ENCODE measurements at places on chromosomes 3 and 15.

DNA sequence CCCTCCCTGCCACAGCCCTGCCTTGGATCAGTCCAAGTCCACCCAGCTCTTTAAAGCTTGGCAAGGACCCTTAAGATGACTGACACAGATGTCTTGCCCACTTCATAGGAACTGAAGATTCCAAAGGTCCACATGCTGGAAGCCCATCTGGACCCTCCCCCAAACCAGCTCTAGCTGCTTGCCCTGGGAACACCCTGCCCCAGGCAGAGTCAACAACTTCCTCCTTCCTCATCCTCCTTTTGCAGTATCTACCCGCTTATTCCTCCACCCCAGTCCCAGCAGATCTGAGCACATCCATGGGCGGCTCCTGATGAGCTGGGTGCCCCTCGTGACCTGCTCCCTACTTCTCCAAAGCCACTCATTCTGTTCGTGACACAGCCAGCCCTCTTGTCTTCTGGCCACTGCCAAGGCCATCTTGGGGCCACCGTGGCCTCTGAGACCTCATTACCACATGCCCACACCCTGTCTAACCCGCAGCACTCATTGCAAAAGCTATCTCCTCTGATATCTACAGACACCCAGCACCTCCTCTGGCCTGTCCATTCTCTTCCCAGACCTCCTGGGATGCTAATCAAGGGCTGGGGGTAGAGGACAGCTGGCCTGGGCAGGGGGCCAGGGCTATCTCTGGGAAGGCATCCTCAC lies 2.0 kb upstream of the PFKFB4 start:
- DNase-seq: no peak

DNA sequence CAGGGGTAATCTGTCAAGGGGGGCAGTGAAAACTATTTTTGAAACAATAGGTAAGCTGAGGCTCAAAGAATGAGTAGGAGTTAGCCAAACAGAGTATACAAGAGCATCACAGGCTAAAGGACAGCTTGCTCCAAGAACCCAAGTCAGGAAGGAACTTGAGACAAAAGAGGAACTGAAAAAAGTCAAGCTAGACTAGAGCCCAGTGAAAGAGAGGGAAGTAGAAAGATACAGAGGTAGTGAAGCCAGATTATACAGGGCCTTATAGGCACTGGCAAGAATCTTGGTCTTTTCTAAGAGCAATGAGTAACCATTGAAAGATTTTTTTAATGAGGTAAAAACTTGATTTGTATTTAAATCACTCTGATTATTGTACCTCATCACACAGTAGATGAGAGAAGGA lies 69.9 kb downstream of the FILIP1L start:
- no peak for DNase-seq

GRCh38 chr3:21393683-21394311 lies 357.2 kb downstream of the ZNF385D start:
- DNase-seq: no peak

DNA sequence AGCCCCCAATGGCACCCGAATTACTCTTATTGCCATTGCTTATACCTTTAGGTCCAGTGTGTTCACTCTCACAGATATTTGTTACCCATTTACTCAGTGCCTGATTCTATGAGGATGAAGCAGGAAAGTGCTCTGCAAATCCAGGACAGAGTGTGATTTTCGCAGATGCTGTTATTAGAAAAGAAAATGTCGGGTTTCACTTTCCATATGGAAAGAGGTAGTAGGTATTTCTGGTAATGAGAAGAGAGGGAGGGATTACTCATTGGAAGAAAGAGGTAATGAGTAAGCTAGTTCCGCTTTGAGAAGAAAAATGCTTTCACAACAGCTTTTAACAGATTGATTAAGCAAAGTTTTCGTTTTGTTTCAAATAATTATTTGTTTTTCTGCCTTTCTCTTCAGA lies 336.3 kb upstream of the CFAP20DC start:
- DNase-seq: no peak

- DNase-seq: no peak
Measured at GRCh38 chr3:55157731-55158130, 229.9 kb upstream of the LRTM1 start.

GRCh38 chr3:172065527-172065926 lies 26.1 kb downstream of the FNDC3B start:
- no peak for DNase-seq

DNA sequence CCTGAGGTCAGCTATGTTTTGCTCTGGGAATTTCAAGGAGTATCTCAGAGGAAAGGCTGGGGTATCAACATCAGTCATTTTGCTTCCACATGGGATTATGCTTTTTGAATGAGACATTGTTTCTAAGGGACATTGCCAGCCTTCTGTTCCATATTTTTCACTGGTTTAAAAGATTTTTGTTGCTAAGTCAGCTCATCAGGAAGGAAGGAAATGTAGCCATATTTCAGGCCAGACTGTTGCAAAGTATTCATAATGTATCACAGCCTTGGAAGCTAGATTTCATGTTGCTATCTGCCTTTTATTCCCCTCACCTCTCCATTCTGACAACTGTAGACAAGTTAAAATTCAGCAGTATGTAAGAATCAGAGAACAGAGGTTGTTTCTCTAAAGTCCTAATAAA lies 61.0 kb upstream of the CHRM5 start:
- DNase-seq: no peak

DNA sequence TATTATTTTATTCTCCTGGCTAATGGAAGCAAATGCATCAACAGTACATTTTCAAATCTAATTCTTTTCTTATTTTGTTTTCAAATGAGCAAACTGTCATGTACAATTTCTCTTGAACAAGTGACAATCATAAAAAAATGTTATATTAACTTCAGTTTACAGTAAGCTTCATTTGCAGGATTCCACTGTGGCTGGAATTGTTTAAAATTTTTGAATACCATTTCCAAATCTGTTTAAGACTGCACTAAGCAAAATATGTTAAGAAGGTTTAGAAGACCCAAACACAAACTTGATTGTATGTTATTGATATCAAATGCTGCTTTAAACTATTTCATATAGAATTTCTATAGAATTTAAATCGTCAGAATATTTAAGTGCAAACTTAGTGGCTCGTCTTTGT lies 92.8 kb downstream of the ZNF280D start:
- DNase-seq: no peak

DNA sequence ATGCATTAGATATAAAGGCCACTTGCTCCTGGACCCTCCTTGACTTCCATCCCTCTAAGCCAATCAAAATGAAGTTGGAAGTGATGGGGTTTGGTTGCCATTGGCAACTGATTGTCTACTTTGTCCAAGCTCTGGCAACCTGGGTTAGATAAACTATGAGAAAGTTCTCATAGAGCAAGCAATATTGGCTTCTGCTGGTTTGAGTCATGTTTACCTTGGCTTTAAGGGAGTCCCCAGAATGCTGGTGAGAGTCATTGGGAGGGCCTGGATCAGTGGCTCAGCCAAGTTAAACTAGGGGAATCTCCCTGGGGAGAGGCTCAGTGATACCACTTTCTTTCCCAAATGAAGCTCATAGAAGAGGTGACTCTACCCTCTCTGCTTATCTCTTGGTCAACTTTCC lies 176.3 kb upstream of the ROPN1 start:
- DNase-seq: no peak

GRCh38 chr3:149703466-149703865 lies 45.6 kb upstream of the WWTR1 start:
- no peak for DNase-seq

DNA sequence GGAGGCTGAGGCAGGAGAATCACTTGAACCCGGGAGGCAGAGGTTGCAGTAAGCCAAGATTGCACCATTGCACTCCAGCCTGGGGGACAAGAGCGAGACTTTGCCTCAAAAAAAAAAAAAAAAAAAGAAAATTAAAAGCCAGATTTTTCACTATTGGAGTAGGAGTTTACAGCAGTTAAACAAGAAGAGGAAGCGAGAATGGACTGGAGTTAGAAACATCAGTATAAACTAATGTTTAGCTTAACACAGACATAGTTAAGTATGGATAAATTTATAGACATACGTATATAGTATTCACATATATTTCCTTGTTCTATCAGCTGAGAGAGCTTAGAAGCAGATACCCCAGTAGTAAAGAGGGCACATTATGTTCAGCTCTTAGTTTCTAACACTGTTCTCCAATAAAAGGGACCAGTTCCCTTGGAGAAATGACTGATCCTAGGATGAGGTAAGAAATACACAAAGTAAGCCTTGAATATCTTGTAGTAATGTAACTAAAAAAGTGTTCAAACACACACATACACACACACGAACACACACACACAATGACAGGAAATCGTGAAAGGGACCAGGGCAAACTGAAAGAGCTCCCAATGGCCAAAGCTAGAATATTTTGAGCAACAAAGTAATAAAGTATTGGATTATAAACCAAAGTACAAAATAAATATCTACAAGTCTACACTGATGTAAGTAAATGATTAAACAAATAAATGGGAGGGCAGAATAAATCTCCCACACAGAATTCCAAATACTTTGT lies 25.1 kb downstream of the PIK3CB start:
- DNase-seq: no peak

- DNase-seq: peak; percentile 76
Measured at GRCh38 chr15:40511472-40512133, 40.8 kb downstream of the CHST14 start.

GRCh38 chr3:124648551-124648950 lies 81.7 kb upstream of the UMPS start:
- DNase-seq: no peak

DNA sequence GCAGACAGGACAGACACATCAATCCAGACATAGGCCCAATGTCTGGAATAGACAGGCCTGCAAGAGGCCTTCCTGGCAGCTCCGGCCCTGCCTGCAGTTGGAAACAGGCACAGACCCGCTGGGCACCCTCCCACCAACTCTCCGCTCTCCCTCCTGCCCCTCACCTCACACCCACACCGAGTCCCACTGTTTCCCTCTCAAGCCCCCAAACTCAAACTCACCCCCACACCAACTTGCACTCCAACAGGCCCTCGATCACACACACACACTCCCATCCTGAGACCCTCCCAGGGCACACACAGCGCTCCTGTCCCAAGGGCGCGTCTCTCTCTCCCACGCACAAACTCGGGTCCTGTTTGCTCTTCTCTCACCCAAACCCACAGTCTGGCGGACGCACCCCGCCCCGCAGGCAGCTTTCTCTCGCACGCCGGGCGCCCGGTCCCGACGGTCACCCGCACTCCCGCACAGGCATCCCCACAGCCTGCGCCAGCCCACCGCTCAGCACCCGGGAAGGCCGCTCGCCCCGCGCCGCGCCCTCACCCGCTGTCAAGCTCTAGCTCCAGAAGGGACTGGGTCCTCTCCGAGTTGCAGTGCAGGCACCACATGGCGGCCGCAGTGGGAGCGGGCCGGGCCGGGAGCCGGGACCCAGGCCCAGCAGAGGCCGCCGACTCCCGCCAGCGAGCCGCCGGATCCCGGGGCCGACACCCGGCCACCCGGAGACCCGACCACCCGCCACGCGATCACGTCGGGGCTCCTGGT lies 106.2 kb downstream of the IQSEC1 start:
- DNase-seq: peak; percentile 34

GRCh38 chr3:123642182-123642956 lies 57.5 kb upstream of the HACD2 start:
- DNase-seq: peak; percentile 87

GRCh38 chr3:188432802-188433520 lies 279.0 kb downstream of the LPP start:
- peak; percentile 37 for DNase-seq

DNA sequence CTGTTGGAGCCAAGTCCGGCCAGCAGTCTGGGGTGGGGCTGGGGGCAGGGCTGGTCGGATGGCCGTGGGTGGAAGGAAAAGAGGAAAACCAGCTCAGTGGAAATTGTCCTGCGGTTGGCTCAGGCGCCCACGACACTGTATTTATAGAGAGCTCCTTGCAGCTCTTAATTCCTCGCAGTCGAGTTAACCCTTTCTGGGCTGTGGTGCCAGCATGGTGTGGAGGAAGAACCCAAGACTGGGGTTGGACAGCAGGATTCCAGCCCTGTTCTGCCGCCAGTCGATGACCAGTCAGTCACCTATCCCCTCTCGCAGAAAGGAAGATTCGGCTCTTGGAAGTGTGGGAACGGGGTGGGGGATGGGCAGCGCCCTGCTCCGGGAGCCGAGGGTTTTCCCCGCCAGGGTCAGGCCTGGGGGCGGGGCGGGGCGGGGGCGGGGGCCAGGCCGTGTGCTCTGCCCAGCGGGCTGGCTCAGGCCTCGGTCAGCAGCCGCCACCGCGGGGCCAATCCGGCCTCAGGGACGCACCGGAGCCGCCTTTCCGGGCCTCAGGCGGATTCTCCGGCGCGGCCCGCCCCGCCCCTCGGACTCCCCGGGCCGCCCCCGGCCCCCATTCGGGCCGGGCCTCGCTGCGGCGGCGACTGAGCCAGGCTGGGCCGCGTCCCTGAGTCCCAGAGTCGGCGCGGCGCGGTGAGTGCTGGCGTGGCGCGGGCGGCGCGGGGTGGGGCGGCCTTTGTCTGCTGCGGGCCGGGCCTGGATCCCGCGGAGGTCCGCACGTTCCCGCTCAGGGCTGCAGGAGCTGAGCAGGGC lies at the start of gene CD276:
TSS of gene CD276 (plus strand) at position 607 of the 804 bp plus-strand sequence. CDS start 15,257 bp downstream, outside the sequence.
- DNase-seq: peak; percentile 89

- DNase-seq: no peak
Measured at GRCh38 chr3:160170409-160171370, 54.5 kb upstream of the C3orf80 start.

DNA sequence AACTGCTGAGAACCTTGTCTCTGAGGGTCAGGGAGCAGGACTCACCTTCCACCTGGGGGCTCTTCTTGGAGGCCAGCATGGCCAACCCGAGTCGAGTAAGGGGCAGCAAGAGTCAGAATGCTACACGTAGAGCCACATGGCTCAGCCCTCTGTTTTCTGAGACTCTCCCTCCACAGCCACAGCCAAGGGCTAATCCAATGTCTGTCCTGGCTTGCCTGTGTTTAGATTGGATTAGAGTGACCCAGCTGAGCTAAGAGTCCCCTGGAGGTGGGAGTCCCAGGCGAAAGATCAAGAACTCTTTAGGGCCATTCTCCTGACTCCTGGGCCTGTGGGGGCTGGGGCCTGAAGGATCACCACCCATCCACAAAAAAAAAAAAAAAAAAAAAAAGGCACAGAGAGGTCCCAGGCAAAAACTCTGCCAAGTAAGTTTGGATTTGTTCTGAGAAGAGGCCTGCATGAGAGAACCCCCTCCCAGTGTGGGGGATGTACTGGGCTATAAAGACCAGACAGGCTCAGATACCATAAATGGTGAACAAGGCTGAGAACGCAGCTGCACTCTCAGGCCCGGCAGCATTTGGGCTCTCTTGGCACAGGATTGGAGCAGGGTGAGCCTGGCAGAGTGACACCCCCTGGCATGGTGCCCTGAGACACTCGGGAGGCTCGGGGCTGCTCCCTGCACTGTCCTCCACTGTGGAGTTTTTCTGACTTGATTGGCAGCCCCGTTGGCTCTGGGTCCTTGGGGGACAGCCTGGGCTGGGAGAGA lies 88.0 kb upstream of the OSBPL11 start:
- DNase-seq: no peak

DNA sequence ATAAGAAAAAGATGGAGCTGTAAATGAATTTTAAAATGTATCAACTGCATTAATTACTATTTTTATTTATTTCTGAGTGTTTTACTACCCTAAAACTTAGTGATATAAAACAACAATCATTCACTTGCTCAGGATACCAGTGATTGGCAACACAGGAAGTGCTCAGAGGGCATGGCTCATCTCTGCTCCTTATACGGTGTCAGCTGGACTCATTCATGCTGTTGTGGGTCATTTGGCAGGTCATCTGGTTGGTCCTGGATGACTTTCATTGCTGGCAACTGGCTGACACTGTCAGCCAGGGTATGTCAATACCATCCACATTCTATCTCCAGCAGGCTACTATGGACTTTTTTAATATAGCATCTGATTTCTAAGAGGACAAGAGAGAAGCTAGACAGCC lies 689.6 kb upstream of the NECTIN3 start:
- DNase-seq: no peak

GRCh38 chr3:24101676-24102168 lies 156.6 kb downstream of the NR1D2 start:
- no peak for DNase-seq

Data from hepatocyte (in vitro differentiated cells).